ENCODE measurements at places on chromosomes 3 and 15.

DNA sequence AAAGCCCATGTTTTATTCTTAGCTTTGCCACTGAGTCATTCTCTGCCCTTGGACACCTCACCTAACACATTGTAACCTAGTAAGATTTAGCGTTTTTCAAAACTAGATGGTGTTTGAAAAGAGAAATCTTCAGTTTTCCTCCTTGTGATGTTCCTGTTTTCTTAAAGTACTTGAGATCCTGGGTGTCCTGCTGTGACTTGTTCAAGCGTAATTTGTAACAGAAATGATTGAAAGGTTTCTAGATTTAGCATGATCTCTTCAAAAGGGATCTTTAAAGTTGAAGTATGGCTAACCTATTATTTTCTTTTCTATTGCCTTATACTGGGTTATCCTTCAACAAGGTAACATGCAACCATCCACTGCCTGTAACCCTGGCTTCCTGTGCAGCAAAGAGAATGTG lies 32.6 kb upstream of the SPATA16 start:
- no peak for DNase-seq

GRCh38 chr15:85925649-85926237 lies 131.0 kb upstream of the KLHL25 start:
- DNase-seq = no peak

GRCh38 chr15:40053079-40053830 lies 14.3 kb upstream of the SRP14 start:
- no peak for DNase-seq

GRCh38 chr15:63709365-63709764 lies 112.2 kb downstream of the FBXL22 start:
- DNase-seq = no peak

DNA sequence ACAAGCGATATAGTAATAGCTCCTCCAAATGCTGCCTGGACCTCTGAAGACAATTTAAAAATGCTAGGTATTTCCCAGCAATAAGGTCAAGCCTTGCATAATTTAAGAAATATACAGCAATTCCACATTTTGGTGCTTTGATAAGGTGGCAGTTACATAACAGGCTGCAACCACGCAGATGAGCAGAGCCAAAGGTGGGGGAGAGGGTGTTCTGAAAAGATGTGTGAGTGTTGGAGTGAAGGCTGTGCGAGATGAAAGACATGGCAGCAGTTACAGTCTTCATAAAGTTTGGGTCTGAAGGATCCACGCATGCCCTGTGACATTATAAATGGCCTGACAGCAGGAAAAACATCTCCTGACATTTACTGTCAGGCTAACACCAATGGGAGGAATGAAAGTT lies 26.1 kb downstream of the CTDSPL start:
- no peak for DNase-seq

GRCh38 chr3:169403855-169404519 lies 259.5 kb downstream of the MECOM start:
- no peak for DNase-seq

DNA sequence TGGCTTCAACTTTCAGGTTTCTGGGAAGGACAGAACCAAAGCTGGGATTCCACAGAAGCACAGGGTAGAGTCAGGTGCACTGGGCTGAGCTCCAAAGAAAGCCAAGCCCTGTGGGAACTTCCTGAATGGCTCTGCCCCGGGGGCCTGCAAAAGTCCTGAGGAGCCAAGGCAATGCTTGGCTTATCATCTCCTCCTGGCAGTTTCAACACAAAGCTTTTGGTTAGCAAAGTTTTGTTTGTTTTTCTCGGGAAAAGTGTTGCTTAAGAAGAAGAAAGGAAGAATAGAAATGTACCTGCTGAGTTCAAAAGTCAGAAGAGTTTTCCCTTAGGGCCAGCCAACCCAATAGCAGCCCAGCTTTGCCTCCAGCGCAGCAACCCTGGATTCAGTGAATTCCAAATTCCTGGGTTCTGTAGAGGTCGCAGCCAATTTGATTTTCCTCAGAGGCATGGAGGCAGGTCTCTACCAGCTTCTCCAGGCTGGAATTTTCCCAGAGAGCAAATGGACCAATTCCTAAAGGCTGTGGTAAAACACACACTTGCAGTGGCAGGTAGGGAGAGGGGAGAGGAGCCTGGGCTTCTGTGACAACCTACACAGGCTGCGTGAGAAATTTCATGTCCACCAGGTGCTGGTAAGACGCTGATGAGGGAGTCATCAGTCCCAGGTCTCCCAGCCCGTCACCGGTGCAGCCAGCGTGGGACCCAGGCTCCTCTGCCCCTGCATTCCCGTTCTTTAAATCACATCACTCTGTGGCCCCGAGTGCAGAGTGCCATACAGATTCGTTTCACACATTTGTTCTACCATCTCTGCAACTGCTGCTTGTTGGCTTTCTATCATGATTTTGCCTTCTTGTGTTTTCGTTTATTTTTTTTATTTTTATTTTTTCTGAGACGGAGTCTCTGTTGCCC lies 54.3 kb upstream of the SNRPA1 start:
- no peak for DNase-seq

GRCh38 chr3:38595393-38595792 lies 54.1 kb downstream of the SCN5A start:
- no peak for DNase-seq

GRCh38 chr3:72334681-72335457 lies 513.4 kb downstream of the SHQ1 start:
- no peak for DNase-seq

DNA sequence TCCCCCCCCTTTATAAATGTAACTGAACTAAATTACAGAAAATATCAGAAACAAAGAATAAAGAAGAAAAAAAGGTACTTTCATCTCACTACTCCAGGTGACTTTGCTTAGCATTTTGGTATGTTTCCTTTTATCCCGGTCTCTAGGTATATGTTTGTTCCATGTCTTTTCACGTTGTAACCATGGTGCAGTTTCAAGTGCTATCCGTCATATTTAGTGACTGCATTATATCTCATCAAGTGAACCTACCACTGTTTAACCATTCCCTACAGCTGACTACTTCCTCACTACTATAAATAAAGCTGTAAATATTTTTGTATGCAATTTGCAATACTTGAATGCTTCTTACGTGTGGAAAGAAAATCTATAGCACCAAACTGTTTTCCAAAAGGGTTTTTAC lies 2.2 kb downstream of the BTBD1 start:
- DNase-seq = no peak
